ENCODE measurements at places on chromosomes 1 and 21.

DNA sequence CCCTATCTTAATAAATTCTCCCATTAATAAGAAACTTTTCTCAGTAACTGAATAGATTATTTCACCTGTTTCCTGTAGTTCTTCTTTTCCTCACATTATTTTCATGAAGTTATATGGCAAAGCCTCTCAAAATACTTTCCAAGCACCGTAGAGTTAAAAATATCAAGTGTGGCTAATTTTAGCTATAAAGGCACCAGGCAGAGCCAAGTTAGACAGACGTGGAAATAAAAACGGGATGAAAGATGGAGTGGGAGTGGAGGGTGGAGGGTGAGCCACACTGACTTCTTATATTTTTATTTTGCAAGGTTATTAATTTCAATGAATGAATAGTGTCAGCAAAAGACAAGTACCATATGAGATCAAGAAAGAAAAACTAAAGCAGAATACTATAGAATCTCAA is 71.7 kb downstream of the ENAH start:
- peaks cover 2% of the 10 kb centered on the region for H3K4me1 ChIP-seq
- no peak overlapping the region for H3K27ac ChIP-seq
- no peak for DNase-seq
- peaks cover 2% of the 10 kb centered on the region for H3K36me3 ChIP-seq
- peaks cover 38% of the 10 kb centered on the region for H3K27me3 ChIP-seq
- H3K4me3 ChIP-seq = no peak overlapping the region

- peaks cover 4% of the 10 kb centered on the region for H3K36me3 ChIP-seq
- H3K27ac ChIP-seq = no peak overlapping the region
- H3K27me3 ChIP-seq = peaks cover 55% of the 10 kb centered on the region
These were observed 2.7 kb downstream of the SLC35F3 start for GRCh38 chr1:233907151-233907550.

DNA sequence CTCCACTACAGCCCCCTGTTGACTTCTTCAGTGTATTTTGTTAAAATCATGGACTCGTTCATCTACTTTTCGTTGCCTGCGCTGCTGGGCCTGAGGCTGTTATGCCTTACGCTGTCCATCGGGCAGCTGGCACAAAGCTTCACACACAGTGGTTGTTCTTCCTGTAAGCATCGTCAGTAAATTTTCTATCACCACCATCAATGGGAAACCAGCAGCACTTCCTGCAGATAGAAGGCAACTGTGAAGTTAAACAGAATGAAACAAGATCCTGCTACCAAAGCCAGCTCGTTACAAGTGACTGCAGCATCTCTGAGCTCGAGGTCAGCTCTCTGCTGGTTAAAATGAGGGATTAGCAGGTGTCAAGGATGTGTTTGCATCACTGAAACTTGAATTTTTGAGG is 21.9 kb upstream of the PADI6 start:
- peak overlapping the region; percentile 59 for H3K4me3 ChIP-seq
- H3K27me3 ChIP-seq = peaks cover 7% of the 10 kb centered on the region
- no peaks in the 10 kb centered on the region for H3K36me3 ChIP-seq
- peak overlapping the region; percentile 84 for H3K27ac ChIP-seq
- DNase-seq = no peak

DNA sequence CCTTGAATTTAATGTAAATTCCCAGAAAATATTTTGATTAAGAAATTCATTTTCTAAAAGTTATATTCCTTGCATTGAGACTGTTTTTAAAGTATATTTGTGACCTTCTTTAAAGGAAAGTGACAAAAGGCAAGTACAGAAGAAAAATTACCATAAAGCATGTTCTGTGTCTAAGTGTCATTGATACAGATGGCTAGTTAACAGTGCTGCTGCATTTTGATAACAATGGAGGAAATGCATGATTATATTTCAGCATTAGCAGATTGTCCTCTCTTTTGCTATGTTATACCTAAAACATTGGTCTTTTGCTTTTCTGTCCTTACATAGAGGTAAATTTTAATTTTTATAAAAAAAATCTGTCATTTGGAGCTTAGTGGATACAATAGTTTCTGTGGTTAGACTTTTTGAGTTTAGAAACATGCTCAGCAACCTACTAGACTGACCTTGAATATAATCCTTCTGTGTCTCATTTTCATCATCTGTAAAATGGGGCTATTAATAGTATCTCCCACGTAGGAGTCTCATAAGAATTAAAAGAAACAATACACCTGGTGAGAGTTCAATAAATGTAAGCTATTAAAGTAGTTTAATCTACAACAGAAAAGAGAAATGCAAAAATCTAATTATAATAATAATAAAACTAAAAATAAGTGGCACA is 51.1 kb upstream of the RGS21 start:
- no peaks in the 10 kb centered on the region for H3K36me3 ChIP-seq
- no peak for DNase-seq
- no peak overlapping the region for H3K4me3 ChIP-seq
- no peaks in the 10 kb centered on the region for H3K27me3 ChIP-seq
